ENCODE measurements at places on chromosomes 11 and 22.

- no peak for DNase-seq
Observed at GRCh38 chr11:57873196-57873911, 111.8 kb downstream of the CTNND1 start.

- no peak for DNase-seq
Observed at GRCh38 chr11:120972621-120973020, 51.3 kb upstream of the TBCEL start.

DNA sequence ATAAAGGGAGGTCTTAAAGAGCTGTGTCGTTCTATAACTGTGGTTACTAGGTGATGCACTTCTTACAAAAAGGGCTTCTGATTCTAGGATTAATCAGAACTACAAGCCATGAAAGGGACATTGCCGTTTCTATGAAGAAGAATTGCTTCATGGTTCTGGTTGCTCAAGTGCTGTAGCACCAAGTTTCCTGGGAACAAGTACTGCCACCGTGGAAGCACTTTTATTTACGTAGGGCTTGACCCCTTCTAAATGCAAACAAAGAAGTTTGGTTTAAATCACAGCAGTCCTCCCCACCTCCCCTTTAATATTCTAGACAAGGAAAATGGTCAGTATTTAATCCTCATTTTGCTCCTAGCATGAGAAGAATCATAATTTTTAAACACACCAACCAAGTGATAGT is 9.8 kb downstream of the YAP1 start:
- no peak for DNase-seq

DNA sequence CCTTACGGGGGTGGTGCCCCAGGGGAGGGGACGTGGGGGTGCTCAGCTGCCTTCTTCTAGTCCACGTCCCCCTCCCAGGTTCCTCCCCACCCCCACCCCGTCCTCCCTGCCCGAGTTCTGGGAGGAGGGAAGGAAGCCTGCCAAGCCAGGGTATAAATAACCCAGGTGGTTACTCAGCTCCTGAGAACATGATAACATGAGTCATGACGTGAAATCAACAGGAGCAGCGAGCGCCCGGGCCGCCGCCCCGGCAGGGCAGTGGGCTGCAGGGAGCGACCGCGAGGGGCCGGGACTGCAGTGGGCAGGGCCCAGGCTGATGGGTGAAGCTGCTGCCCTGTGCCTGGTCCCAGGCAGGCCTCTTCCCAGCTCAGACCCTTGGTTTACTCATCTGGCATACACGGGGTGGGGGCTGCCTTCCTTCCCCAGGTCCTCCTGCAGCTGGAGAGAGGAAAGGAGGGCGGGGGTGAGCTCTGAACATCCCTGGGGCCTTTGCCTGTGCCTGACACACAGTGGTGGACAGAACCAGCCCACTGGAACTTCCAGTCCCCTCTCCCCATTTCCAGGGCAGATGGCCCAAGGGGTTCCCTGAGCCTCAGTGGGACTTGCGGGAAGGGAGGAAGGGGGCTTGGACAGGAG is 8.8 kb upstream of the PDGFB start:
- no peak for DNase-seq

- DNase-seq: no peak
Observed at GRCh38 chr11:119759747-119760412, 30.9 kb upstream of the NECTIN1 start.

Measured in stimulated activated CD4-positive, alpha-beta T cell treated with anti-CD3 and anti-CD28 coated beads, Interleukin-12 subunit alpha, Interleukin-12 subunit beta, amount 100 ng/mL, for 4 hours (primary cell).